ENCODE measurements at places on chromosomes 4 and X.

- DNase-seq = no peak
Measured at GRCh38 chrX:150184491-150184890, 178.6 kb upstream of the MAMLD1 start.

GRCh38 chr4:42816189-42816879, 76.2 kb upstream of the GRXCR1 start:
- no peak for DNase-seq

- DNase-seq = peak; percentile 20
Measured at GRCh38 chrX:45851434-45851991, 650.8 kb upstream of the DIPK2B start.

GRCh38 chrX:41468647-41469323, 21.6 kb downstream of the NYX start:
- no peak for DNase-seq

- no peak for DNase-seq
Measured at GRCh38 chr4:148808416-148808815, 366.2 kb upstream of the NR3C2 start.
